ENCODE measurements at places on chromosomes 4 and X.

GRCh38 chr4:107991945-107992630 is 2.4 kb downstream of the HADH start:
- DNase-seq, result no peak

- DNase-seq, result no peak
These were observed 847.7 kb upstream of the INTU start for GRCh38 chr4:126784966-126785580.

DNA sequence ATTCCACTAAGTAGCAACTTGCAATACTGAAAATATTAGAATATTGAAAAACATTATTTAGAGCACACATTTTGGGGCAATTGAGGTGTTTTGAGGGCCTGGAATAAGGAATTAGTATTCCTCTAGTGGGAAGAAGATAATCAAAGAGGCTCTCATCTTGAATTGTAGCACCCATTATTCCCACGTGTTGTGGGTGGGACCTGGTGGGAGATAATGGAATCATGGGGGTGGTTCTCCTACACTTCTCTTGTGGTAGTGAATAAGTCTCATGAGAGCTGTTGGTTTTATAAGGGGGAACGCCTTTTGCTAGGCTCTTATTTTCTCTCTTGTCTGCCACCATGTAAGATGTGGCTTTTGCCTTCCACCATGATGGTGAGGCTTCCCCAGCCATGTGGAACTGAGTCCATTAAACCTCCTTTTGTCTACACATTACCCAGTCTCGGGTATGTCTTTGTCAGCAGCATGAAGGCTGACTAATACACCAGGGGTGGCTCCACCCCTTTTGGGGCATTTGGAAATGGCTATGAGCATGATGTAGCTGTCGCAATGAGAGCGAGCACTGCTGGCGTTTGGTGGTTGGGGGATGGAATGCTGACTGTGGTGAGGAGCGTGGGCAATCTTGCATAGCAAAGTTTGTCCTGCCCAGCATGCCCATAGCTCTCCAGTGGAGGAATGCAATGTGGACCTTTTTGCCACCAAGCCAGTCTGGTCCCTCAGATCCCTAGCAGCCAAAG is 308.2 kb downstream of the FRMPD4 start:
- DNase-seq, result no peak

GRCh38 chrX:87961471-87961870 is 443.9 kb downstream of the KLHL4 start:
- DNase-seq, result no peak

- no peak for DNase-seq
These were observed 66.9 kb downstream of the ARHGEF38 start for GRCh38 chr4:105619188-105619931.

GRCh38 chrX:2541603-2542002 is 40.8 kb upstream of the DHRSX start:
- DNase-seq, result no peak

DNA sequence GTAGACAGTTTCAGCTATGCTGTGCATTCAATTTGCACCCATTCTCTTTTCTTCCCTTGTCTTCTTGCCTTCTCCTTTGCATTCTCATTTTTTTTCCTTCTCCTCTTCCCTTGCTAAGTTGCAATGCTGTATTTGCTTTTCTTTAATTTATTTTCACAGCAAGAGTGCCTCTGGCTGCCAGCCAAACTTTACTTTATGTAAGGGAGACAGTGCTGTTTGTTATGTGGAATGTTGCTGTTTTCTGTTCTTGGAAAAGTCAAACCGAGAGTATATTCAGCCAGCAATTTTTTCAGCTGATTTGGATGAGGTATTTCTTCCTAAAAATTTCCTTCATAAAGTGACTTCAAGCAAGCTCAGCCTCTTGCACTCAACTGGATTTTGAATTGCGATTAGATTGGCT is 1293.4 kb downstream of the ARAP2 start:
- no peak for DNase-seq

GRCh38 chrX:11765449-11765848 is 7.4 kb downstream of the MSL3 start:
- DNase-seq, result no peak

- DNase-seq, result no peak
These were observed 200.1 kb downstream of the NPNT start for GRCh38 chr4:106095408-106095807.

DNA sequence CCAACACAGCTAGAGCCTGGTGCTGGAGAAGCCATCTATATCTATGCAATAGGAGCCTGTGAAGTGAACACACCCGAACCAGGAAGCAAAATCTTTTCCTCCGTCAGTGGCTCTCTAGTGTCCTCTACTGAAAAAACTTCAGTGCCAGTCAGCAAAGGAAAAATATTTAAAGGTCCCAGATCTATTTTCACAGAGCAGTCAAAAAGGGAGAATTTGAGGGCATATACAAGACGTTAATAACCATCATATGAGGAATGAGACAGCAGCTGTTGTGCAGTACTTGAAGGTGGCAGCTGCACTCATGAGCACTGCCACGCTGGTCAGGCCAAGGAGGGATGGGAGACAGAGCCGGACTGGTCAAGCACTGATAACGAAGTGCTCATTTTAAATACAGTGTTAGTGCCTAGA is 14.4 kb downstream of the MCUB start:
- no peak for DNase-seq

DNA sequence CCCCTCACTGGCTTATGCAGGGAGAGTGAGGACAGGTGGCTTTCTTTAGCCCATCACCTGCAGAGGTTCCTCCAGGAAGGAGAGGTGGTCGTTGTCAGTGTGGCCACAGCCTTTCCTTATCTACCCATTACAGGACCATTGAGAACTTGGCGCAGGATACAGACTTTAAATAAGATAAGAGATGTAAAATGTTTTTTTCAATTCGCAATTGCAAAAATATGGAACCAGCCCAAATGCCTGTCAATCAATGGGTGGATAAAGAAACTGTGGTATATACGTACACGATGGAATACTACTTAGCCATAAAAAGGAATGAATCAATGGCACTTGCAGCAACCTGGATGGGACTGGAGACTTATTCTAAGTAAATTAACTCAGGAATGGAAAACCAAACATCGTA is 6.9 kb upstream of the RNF175 start:
- DNase-seq, result no peak

DNA sequence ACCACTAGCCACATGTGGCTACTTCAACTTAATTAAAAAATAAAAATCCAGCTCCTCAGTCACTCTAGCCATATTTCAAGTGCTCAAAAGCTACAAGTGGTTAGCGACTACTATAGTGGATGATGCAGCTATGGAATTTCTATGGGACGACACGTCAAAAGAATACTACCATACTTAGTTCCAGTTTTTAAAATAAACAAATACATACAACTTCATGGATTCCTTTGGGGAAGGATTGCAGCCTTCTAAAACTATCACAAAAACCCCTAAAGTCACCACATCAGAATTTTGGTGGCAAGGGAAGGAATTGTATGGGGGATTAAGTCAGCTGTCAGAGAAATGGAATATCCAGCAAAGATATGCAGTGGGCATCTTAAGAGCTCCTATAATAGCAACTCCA is 6.5 kb downstream of the ZNF280C start:
- no peak for DNase-seq

- no peak for DNase-seq
These were observed 169.9 kb upstream of the NDP start for GRCh38 chrX:44143061-44143602.

- DNase-seq, result no peak
These were observed 90.2 kb downstream of the ARHGAP10 start for GRCh38 chr4:147822128-147822527.

GRCh38 chr4:112290341-112290740 is 4.6 kb upstream of the TIFA start:
- no peak for DNase-seq

- DNase-seq, result no peak
These were observed 106.4 kb downstream of the ABLIM2 start for GRCh38 chr4:8052160-8052691.

DNA sequence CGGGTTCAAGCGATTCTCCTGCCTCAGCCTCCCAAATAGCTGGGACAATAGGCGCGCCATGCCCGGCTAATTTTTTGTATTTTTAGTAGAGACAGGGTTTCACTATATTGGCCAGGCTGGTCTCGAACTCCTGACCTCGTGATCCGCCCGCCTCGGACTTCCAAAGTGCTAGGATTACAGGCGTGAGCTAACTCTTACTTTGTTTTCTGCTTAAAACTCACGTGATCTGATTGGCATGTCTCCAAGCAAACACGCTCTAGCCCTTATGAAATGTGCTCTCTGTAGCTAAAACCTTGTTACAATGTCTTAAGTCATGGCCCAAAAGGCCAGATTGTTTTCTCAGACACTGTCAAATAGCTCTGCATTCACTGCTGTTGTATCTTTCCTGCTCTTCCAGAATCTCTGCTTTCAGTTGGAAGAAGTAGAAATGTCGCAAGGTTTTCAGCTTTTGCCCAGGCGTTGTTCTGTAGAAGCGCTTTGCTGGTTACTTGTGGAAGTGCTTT is 39.7 kb upstream of the OGT start:
- DNase-seq, result no peak

DNA sequence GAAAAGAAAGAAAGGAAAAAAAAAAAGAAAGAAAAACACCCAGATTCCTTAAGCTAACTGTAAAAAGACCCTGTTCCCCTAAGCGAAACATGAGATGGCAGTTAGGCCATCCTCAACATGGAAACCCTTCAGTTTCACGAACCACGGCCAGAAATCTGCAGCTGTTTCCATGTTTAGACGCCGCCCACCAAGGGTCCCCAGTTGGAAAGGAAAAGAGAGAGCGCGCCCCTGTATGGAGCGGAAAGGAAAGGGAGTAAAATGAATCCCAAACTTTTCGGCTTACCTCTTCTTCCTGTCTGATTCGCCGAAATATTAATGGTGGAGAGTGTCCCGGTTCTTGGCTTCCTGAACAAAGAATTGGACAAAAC is 38.3 kb downstream of the MGARP start:
- no peak for DNase-seq

DNA sequence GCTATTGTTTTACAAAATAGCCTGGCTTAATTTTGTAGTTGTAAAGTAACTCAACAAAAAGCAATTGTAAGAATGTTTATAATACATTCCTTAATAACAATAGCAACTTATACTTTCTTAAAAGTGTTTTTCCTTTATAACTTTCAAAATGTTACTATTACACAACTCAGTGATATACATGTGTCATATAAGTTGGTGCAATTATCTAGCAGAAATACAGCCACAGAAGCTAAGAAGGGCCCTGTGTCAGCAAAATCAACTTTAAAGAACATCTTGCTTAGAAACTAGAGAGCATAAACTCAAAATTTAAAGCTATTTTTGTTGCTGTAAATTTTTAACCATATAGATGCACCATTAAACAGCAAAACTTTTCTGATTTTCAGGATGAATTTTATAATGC is 41.4 kb upstream of the MAB21L2 start:
- DNase-seq, result no peak

DNA sequence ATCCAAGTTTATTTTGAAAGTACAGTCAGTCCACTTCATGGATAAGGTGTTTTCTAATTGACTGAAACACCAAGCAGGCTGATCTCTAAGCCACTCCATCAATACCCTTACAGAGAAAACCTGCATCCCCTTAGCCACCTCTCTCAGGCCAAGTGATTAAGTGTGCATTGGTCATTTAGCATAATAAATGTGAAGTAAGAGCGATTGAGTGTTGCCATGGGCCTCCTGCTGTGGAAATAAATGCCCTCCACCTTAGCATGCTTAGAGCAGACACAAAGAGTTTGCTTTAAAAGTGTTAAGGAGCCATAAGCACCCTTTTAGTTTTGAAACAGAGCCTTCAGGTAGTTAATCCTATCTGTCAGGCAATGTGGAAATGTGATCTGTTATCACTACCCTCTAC is 386.5 kb downstream of the GPAT3 start:
- DNase-seq, result no peak

DNA sequence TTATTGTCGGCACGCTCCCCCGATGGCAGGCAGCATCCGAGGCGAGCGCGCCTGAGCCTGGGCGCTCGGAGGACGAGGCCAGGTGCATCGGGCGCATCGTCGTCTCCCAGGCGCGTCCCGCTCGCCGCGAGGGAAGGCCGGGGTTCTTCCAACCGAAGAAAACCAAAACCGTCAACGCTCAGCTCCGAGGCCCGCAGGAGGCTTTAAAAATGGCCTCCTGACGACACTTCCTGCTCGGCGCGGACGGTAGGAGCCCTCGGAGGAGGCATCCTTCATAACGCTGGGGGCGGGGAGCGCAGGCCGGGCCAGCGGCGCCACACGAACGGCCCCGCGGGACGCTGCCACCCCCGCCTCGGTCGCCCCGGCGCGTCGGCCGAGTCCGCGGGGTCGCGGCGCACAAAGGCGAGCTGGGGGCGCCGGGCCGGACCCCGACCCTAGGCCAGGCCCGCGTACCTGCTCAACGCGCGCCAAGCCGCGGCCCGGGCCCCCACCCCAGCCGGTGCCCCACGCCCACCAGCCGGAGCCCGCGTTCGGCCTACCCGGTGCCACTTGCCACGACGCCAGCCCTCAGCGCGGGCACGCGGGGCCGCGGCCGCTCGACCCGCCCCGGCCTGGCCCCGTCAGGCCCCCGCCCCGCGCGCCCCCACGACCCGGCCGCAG is 501 bp downstream of the ZNF518B start:
- peak; percentile 56 for DNase-seq

DNA sequence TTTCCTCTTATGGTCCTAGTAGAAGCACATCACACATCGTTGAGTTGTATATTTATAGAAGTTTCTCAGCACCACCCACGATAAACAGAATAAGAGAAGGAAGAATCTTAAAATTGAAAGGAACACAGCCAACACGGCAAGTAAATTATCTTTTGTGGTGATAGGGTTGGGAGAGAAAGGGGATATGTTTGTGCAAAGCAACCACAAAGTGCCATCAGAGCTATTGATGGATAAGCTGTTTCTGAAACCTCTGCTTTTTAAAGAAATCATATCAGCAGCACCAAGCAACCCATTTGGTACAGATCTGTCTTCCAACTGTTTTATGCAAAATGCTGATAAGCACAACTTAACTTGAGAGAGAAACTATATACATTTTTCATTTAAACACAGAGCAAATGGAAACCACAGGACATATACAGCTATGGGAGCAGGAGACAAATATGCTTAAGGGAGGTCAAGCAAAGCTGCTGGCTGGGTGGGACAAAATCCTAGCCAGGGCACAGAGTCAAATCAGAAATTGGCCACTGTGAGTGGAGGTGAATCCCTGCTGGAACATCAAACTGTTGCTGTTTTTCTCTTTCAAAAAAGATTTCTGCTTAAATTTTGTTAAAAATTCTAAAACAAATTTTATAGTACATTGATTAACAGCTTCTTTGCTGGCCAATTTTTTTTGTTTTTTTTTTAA is 194.0 kb upstream of the HHIP start:
- no peak for DNase-seq

- no peak for DNase-seq
These were observed 48.9 kb downstream of the CHIC2 start for GRCh38 chr4:54015423-54016030.

DNA sequence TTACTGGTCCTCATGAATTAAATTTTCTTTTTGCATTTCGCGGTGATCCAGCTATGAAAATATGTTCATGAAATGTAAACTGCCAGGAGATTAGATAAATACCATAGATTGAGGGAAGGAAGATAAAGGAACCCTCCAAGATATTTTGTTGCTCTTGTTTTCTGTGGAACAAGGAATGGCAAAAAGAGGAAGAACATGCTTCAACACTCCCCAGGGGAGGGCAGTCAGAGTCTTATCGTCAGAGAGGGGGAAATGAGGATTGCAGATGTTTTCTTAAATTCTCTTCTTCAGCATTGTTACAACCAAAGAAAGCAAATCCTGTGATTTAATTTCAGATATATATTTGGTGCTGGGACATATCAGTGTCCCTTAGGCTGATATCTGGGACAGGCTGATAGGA is 9.5 kb upstream of the SFRP2 start:
- DNase-seq, result no peak

- no peak for DNase-seq
These were observed 32.2 kb upstream of the VCX3B start for GRCh38 chrX:8432396-8432795.

GRCh38 chrX:2705046-2705832 is 14.1 kb downstream of the CD99 start:
- no peak for DNase-seq
